ENCODE measurements at places on chromosomes 2 and 18.
A peak's percentile ranks its signal among the peaks of the same experiment; 100 is the strongest.

- DNase-seq, result no peak
Observed at GRCh38 chr2:198775737-198776136, 682.0 kb downstream of the SATB2 start.

DNA sequence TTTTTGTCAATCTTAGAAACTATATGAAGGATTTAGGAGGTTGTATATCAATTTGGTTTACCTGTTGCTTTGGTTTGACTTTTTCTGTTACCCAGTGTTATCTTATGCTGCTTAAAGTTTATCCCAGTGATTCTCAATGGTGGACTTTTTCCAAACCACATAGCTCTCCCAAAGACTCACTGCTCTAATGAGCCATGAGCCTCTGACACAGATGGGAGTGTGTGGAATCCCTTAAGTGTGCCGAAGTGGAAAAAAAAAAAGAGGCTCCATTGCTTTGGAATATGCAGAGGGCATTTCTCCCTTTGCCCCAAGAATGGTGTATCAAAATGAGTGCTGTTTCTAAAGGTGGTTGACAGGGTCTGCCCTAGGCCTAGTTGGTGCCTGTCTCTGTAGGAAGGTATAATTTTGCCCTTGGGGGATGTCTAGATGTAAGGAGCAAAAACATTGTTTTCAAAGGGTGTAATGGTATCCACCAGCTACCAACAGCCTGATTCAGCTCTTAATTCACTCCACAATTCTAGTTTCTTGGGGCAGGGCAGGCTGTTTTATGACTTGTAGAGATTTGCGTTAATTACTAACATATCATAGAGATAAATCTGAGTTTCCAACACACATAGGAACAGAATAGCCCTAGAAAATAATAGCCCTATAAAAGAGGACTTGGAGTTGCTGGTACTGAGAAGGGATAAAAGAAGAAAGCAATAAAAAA is 64.3 kb upstream of the CYP26B1 start:
- no peak for DNase-seq

- DNase-seq, result no peak
Observed at GRCh38 chr2:8607606-8608005, 74.2 kb upstream of the ID2 start.

- DNase-seq, result peak; percentile 73
Observed at GRCh38 chr2:230411570-230412370, 4.2 kb upstream of the SP100 start.

GRCh38 chr2:54824567-54824966 is 101.1 kb downstream of the EML6 start:
- DNase-seq, result no peak

DNA sequence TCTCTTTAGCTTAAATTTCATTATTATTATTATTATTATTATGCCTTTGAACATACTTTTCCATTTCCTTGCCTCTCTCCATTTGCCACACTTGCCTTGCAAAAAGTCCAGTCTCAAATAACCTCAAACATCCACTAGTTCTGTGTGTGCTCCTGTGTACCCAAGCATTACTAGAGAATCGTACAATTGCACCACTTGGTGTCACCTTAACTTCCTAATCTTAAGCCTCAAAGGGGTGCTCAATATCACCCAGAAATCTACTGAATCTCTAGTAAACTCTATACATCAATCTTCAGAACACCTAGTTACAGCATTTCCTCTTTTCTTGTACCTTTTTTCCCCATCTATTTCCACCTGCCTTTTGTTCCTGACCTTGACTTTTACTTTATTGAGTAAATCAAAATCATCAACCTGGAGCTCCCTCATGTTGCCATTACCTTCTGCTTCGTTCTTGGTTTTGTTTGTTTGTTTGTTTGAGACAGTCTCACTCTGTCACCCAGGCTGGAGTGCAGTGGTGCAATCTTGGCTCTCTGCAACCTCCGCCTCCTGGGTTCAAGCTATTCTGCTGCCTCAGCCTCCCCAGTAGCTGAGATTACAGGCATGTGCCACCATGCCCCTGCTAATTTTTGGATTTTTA is 12.5 kb upstream of the SOS1 start:
- no peak for DNase-seq

DNA sequence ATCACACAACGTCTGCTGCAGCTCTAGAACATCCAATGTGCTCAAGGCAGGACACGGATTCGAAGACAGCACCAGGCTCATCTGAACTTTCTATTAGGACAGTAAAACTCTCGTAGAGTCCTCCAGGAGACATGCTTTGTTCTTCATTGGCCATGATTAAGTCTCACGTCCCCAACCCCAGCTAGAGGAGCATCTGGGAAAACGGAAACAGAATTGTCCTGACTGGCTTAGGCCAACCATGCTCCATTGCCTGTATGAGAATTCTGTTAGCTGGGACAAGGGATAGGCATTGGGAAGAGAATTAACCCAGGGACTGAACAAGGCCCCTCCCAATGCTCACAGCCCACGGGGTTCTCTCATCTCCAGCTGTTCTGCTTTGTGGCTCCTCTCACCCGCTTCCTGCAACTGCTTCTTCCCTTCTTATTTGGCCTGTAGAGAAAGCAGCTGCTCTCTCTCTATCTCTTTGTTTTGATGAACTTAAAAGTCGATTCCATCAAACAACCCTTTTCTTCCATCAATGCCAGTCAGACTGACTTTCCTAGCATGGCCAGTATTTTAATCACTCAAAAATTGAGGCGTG is 75.6 kb downstream of the C1QL2 start:
- no peak for DNase-seq

DNA sequence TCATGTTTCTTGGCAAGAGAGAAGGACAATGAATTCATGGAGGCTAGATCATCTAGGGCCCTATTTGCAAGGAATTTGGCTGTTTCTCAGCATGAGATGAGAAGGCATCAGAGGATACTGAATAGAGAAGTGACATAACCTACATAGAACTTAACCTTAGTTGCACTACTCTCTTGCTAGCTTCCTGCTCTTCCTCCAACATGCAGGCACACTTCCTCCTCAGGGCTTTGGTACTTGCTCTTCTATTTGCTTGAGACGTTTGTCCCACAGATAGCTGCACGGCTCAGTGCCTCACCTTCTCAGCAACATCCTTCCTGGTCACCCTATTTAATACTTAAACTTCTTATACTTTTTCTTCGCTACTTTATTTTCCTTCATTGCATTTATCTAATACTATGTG is 20.0 kb upstream of the LANCL1 start:
- no peak for DNase-seq

DNA sequence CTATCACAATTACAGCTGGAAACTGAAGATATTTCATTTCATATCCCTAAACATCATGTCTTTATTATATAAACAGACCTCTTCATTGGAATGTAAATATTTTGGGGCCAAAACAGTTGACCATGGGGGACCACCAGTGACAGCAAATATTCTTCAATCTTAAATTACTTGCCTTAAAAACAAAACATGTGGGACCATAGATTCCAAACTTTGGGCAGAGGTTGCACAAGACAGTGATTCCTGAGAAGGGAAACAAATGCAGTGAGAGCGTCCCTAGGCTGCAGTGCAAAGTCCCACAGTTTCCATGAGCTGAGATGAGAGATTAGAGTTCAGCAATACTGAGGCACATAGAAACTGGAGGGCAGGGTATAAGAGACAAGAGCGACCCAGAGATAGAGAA is 818.9 kb downstream of the CBLN2 start:
- no peak for DNase-seq

DNA sequence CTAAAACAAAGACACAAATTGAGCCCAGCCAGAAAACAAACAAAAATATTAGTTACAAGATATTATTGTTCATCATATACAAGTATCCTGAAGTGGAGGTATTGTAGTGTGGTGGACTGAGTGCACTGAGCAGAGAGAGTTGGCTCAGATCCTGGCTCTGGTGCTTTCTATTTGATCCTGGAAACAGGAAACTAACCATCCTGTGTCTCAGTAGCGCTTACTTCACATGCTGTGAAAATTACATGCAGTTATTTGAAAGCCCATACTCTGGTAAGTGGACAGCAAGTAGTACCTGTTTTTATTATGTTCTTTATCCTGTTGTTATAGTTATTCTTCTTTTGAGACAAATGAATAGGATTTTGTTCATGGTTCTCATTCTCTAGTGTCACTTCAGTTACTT is 84.3 kb upstream of the CRIM1 start:
- no peak for DNase-seq

DNA sequence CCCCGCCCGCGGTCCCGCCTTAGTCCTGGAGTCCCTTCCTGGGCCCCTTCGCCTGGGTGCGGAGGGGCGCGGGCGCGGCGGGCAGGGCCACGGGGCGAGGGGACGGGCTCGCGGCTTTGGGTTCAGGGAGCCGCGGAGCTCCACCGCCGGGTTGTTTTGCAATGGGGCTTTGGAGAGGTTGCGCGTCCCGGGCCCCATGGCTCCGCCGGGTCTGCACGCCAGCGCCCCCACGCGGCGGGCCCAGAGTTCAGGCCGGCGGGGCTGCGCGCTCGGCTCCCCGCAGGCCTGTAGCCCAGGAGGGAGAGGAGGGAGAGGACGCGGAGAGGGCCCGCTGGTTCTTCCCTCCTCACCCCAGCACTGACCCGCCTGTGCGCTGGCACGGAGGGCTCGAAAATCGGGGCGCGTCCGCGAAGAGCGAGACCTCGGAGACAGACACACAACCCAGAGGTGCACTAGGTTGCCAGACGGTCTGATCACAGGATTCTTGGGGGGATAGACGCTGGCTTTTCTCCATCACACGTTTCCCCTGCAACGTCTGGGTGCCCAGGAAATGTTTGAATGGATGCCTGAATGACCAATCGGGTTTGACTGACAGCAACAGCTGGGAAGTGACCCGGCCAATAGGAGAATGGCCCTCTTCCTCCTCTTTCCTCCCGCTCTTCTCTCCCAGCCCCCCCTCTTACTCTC is 4.9 kb upstream of the SIX2 start:
- DNase-seq, result peak; percentile 51

DNA sequence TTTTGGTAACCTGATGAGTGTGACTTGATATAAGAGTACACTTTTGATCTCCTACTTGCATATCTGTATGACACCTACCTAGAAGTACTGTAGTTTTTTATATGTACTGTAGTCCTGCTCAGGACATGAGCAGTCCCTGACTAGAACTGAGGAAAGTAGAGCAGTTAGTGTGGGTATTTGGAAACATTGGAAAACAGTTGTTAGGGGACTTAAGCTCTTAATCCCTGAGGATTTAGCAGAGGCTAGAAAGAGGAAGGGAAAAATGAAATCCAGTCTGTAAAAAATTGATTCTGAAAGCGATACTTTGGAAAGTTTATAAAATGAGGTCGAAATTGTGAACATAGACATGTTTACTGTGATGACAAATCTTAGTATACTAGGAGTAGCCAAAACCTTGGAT is 125.6 kb downstream of the NCOA1 start:
- no peak for DNase-seq

DNA sequence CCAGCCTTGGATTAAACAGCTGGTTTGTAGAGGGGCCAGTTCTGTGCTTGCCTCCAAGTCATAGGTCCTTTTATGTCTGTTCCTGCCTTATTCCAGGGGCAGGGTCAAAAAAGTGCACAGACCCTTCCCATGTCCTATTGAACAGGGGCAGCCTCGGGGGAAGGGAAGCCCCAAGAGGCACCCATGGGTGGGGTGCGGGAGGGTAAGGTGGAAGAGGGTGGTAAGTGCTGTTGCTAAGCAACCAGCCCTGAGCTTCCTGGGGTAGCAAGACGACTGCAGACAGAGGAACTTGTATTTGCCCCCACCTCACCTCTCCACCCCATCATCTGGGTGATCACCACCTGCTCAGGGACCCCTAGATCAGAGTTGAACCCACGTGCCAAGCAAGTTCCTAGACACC is 7.7 kb downstream of the DNMT3A start:
- no peak for DNase-seq

DNA sequence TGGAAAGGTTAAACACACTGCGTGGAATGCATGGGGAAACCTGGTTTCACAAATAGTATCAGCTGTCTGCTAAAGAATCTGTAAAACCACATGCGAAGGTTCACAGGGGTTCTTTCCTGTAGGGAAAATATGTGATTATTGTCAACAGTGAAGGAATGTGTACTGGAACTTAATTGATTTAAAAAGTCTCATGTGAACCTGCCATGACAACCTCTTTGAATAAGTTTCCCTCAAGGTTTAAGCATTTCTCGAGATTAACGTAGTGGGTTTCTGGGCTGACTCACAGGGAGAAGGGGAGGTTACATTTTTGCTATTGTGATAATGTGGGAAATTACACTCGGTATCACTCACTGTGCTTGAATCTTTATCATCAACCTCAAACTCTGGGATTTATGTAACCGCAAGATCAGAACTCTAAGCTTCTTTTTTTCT is 28.2 kb upstream of the IL1R1 start:
- peak; percentile 81 for DNase-seq

DNA sequence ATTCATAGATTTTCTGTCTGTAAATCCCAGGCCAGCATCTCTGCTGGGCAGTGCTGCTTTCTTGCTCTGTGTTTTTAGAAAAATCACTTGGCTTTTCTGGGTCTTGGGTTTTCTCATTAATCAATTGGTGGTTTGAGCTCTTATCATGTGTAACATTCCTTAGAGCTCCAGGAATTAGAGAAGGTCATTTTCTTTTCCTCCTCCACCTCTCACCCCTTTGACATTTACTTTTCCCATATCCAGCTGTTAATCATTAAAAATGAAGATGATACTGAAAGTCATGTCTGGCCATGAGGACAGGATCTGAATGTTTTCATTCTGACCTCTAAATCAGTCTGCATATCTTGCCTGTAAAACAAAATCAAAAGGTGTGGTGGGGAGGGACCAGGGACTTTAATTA is 111.0 kb downstream of the LRRTM1 start:
- no peak for DNase-seq

DNA sequence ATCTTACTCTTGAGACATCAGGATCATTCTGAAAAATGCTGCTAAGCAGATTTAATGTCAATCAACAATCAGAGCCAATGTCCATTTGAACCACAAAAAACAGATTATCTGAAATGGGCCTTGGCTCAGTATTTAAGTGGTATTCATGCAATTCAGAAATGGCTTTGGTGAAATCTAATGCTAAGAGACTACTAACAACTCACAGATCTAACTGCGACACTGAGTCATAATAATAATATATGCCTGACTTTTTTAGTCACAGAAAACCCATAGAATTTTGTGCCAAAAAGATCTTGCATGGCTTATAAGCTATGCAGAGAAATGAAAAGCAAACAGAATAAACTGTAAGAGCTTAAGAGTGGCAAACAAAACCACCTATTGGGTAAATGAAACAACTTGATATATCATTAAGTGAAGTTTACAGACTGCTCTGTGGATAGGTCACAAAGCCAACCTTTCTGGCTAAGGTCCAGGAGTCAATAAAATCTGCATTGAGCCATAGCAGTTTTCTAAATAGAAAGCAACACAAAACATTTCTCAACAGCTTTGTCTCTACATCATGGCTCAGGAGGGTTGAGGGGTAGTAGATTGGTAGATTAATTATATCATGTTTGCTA is 234.3 kb downstream of the LRATD1 start:
- DNase-seq, result no peak

- DNase-seq, result no peak
Observed at GRCh38 chr18:56505971-56506370, 132.4 kb downstream of the TXNL1 start.

Measured in activated CD4-positive, alpha-beta T cell treated with anti-CD3 and anti-CD28 coated beads, Interleukin-2, amount 50 U/mL, for 16 hours (primary cell).